ENCODE measurements at places on chromosomes 16 and 17.

- no peak for DNase-seq
Measured at GRCh38 chr17:78991906-78992532, 12.3 kb upstream of the LGALS3BP start.

GRCh38 chr17:8062435-8062806 is 23.6 kb downstream of the ALOX15B start:
- no peak for DNase-seq

- no peak for DNase-seq
Measured at GRCh38 chr17:77099997-77100396, 40.8 kb upstream of the SEC14L1 start.

GRCh38 chr16:89142474-89143195 is 28.9 kb upstream of the CDH15 start:
- DNase-seq, result no peak

GRCh38 chr17:61389670-61390478 is 9.8 kb upstream of the TBX2 start:
- no peak for DNase-seq

GRCh38 chr17:21453144-21453898 is 77.2 kb downstream of the KCNJ12 start:
- no peak for DNase-seq

GRCh38 chr17:58005031-58005727 is 1.9 kb downstream of the SRSF1 start:
- DNase-seq, result no peak

GRCh38 chr16:66510298-66510697 is 39.6 kb downstream of the TK2 start:
- DNase-seq, result no peak
